ENCODE measurements at places on chromosomes 2 and 18. TPM values are rescaled to one million over a fixed set of nuclear protein-coding genes. Genes with fewer than 3 reads are reported as not detected.

Gene ATP6V1C2
- total RNA-seq = not detected

Gene TBC1D8
- total RNA-seq = 25.3 TPM

Gene DNPEP
- 107 TPM for total RNA-seq

DNA sequence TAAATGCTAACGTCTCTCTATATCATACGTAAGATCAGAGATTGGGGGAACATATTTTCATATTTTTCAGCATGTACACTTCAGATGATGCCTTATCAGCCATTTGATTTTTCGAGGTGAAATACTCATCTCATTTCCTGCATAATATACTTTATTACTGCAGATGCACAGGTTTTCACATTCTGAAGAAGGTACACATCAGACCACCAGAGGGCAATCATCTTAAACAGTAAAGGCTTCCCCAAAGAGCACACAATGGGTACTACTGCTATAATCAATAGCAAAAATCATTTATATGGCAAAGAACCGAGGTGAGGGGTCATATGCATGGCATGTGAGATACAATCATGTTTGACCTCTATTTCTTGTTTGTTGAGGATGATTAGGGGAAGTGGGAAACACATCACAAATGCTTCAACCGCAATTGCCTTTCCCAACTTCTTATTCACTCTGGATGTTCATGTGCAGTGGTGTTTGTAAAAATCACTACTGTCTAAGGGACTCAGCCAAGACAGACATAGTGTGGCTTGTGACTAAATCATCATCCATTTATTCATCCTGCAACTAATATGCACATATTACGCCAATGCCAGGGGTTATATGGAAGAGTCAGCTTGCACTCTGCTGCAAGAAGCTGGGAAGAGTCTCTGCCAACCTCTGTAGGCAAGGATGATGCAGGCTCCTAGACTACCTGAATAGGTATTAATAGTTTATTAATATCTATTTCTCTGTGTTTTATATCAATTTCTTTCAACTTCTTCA, 118.7 kb downstream of the EPB41L3 start:
- H3K27me3 ChIP-seq = peaks cover 38% of the 10 kb centered on the region
- no peaks in the 10 kb centered on the region for H3K36me3 ChIP-seq
- no peak overlapping the region for H3K4me3 ChIP-seq
- DNase-seq = no peak

GRCh38 chr2:23776021-23776420, 150.9 kb downstream of the ATAD2B start:
- no peak overlapping the region for H3K4me3 ChIP-seq
- no peaks in the 10 kb centered on the region for H3K27me3 ChIP-seq
- H3K27ac ChIP-seq = no peak overlapping the region
- H3K36me3 ChIP-seq = peaks cover 9% of the 10 kb centered on the region

DNA sequence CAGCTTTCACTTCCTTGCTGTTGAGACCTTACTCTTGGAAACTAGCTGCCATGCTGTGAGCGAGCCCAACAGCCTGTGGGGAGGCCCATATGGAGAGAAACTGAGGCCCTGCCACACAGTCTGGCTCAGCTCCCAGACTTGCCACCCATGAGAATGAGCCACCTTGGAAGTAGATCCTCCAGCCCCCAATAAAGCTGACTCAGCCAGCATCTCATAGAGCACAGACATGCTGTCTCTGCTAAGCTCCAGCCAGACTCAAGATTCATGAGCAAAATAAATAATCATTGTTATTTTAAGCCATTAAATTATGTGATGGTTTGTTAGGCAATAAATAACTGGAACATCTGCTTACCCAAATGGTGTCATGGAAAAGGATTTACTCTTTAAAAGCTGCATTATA, 53.6 kb upstream of the DDX18 start:
- H3K27ac ChIP-seq = no peak overlapping the region
- no peaks in the 10 kb centered on the region for H3K27me3 ChIP-seq
- H3K36me3 ChIP-seq = no peaks in the 10 kb centered on the region
- H3K4me3 ChIP-seq = no peak overlapping the region
- DNase-seq = no peak
- no peaks in the 10 kb centered on the region for H3K4me1 ChIP-seq

DNA sequence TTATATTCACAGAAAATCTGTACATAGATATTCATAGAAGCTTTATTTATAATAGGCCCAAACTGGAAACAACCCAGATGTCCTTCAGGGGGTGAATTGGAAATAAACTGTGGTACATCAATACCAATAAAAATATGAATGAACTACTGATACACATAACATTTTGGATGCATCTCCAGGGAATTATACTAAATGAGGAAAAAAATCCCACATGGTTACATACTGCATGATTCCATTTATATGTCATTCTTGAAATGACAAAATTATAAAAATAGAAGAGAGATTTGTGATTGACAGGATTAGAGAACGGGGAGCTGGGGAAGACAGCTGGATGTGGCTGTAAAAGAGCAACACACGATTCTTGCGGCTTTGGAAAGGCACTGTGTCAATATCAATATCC, 435.0 kb downstream of the TMEM182 start:
- DNase-seq = no peak
- H3K36me3 ChIP-seq = no peaks in the 10 kb centered on the region
- H3K4me1 ChIP-seq = no peaks in the 10 kb centered on the region

GRCh38 chr2:81894451-81894990, 1590.0 kb upstream of the LRRTM1 start:
- no peaks in the 10 kb centered on the region for H3K36me3 ChIP-seq
- no peaks in the 10 kb centered on the region for H3K4me1 ChIP-seq
- H3K27me3 ChIP-seq = no peaks in the 10 kb centered on the region
- H3K4me3 ChIP-seq = no peak overlapping the region

DNA sequence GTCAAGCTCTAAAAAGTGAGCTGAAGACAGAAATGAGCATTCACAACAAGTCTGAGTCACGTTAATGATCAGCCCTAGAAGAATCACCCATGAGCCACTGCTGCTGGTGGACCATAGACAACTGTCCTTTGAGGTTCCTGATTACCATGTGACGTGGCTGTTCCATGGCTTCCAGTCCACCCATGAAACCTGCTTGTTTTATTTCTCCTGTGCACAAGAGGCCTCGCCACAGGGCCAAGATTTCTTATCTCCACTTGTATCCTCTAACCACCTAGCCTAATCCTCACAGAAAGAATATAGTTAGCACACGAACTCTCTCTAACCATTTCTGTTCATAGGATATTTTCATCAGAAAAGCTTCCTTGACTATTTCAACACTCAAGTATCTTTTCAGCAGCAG, 242.7 kb downstream of the MREG start:
- H3K36me3 ChIP-seq = no peaks in the 10 kb centered on the region
- H3K27me3 ChIP-seq = no peaks in the 10 kb centered on the region
- no peak overlapping the region for H3K27ac ChIP-seq
- DNase-seq = no peak
- H3K4me3 ChIP-seq = no peak overlapping the region

DNA sequence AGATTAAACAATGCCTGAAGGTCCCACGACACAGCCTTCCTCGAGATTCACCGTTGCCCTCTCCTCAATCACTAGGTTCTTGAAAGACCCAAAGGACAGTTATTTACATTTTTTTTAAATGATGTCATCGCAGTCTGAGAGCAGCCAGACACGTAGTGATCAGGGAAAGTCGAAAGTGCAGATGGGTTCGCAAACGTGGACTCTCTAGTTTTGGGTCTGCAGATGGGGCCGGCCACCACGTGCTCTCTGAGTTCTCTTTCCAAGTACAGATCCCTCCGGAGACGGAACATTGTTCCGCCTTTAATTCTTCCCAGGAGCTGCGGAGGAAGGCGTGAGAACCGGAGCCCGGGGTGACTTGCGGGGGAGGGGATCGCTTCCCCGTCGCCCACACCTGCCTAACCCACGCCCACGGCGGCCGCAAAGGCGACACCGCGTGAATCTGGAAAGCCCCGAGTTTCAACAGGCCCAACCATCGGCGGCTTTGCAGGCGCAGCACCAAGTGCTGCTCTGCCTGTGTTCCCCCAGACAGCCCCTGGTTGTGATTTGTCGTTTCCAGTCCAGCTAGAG, 54.3 kb downstream of the PKDCC start:
- DNase-seq = peak; percentile 55
- no peak overlapping the region for H3K4me3 ChIP-seq
- no peaks in the 10 kb centered on the region for H3K36me3 ChIP-seq
- no peaks in the 10 kb centered on the region for H3K27me3 ChIP-seq
- no peak overlapping the region for H3K27ac ChIP-seq
- H3K4me1 ChIP-seq = peaks cover 34% of the 10 kb centered on the region

DNA sequence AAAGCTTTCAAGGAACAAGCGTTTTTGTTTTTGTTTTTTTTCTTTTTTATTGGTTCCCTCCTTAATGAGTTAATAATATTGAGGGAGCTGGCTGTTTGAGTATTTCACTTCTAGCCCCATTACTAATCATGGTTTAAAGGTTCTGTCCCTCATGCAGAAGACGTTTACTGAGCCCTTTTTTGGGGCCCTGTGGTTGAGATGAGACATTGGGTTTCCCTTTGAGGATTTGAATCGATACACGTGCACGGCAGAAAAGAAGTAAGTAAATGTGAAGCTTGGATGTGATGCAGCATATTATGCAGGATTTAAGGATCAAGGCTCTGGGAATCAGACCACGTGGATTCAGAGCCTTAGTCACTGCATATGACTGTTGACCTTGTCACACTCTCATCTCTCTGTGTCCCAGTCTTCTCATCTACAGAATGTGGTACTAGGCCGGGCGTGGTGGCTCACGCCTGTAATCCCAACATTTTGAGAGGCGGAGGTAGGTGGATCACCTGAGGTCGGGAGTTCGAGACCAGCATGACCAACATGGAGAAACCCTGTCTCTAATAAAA, 1.0 kb upstream of the CHST10 start:
- H3K27ac ChIP-seq = no peak overlapping the region
- H3K4me1 ChIP-seq = no peaks in the 10 kb centered on the region
- H3K36me3 ChIP-seq = no peaks in the 10 kb centered on the region
- no peak for DNase-seq

- no peak for DNase-seq
- no peak overlapping the region for H3K4me3 ChIP-seq
- no peaks in the 10 kb centered on the region for H3K36me3 ChIP-seq
Observed at GRCh38 chr2:120678926-120679325, 56.7 kb upstream of the GLI2 start.

- H3K4me3 ChIP-seq = no peak overlapping the region
- peaks cover 38% of the 10 kb centered on the region for H3K4me1 ChIP-seq
- H3K27ac ChIP-seq = peak overlapping the region; percentile 14
- H3K36me3 ChIP-seq = peaks cover 4% of the 10 kb centered on the region
Observed at GRCh38 chr2:221844212-221845020, 272.3 kb upstream of the EPHA4 start.
